ENCODE measurements at places on chromosomes 4 and X.

- no peak for DNase-seq
Observed at GRCh38 chr4:174209341-174209740, 74.1 kb downstream of the FBXO8 start.

GRCh38 chrX:109751698-109752097, 18.6 kb upstream of the ACSL4 start:
- no peak for DNase-seq

GRCh38 chr4:155510771-155511170, 134.0 kb upstream of the MAP9 start:
- DNase-seq, result no peak

- DNase-seq, result no peak
Observed at GRCh38 chr4:80576796-80577195, 241.3 kb downstream of the CFAP299 start.

- DNase-seq, result no peak
Observed at GRCh38 chr4:24040811-24041210, 151.0 kb upstream of the PPARGC1A start.

DNA sequence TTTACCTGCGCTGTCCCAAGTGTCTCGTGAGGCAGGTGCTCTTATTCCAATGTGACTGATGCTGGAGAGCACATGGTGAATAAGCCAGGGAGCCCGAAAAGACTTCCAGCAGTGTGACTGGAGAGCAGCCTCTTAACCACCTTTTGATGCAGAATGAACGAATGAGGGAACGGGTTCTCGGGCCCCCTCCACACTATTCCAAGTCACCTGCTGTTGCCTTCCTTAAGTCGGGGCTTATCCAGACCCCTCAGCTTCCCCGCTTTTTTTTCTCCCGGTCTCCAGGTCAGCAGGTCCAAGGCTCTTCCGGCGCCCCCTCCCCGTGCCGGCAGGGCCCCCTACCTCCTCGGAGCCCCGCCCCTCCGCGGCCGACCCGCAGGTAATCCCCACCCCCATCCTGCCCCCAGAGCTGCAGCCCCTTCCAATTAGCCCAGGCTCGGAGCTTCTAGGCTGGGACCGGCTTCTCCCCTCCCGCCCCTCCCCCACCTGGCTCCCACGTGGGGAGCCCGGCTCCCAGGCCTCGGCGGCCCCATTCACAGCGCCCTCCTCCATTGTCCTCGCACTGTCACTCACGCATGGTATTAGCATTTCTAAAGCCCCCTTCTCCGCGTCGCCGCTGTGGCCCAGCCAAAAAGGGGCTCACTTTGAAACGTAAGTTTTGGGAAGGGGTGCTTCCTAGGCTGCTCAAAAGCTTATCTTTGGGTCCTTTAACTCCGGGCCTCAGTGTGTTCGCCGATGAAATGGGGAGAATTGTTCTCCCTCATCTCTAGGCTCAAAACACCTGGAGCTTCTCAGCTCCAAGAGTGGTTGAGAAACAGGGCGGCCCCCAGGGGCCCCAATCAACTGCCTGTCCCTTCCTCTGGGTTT, 56.2 kb upstream of the PJA1 start:
- no peak for DNase-seq

DNA sequence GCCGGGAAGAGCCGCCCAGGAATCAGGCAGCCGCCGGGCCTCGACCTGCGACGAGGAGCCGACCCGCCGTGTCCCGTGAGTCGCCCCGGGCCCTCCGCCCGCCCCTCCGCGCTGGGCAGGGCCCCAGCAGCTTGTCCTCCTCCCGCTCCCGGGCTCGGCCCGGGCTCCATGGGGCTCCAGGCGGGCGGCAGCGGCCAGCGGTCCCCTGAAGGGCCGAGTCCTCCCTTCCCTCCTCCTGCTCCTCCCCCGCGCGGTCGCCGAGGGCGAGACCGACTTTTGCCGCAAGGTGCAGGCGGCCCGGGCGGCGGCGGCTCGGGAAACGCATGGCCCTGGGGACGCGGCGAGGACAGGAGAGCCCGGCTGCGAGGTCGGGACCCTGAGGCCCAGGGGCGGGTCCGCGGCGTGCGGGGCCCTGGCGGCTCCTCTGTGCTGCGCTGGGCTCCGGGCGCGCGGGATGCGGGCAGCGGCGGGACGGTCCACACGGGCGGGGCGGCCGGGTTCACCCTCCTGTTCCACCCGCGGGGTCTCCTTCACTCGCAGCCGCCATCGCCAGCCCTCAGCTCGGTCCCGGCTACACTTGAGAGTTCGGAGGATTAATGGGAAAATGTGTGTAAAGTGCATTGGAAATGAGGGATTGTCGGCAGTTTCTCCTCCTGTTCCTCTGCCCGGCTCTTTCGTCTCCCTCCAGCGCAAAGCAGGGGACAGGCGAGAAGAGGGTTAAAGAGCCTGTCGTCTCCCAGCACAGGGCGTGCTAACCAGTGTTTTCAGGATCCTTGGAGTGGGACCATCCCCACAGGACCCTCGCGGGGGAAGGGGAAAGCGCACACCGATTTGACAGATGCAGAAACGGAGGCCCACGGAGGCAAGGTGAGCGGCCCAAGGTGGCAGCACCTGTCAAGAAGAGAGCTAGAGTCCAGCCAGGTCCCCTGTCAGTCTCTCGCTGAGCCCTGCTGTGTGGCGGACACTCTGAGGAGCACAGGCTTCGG, 16.6 kb upstream of the ZNF718 start:
- DNase-seq, result no peak

DNA sequence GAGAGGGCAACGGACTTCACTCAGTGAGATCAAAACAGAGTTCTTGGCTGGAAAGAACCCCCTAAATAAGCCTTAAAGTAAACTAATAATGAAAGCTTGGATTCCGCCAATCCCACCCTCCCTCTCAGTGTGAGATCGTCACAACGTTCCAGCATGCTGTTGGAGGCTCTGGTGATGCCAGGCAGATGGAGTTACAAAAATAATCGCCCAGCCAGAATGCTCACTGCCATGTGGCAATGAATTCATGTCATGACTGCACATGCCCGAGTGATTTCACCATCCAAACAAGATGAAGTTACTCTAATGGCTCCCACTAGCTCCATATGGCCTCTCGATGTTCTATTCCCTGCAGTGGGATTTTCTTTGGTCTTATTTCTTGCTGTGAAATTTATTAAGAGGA, 248.0 kb downstream of the SPATA18 start:
- DNase-seq, result no peak

DNA sequence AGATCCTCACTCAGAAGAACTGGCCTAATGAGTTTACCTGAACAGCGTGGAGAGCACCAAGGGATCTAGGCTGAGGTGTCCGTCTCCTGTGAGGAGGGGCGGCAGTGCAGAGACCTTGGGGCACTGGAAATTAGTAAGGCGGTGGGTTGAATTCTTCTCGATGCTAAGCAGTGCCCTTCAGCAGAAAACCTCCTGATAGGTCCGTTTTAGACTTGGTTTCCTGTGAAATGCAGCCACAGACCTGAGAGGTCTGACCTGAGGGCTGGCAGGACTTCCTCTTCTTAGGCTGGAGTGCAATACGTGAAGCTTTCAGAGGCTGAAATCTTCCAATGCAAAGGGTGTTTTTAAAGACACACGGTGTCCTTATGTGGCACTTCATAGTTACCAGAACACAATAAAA, at the start of gene CLNK:
Gene CLNK (minus strand): TSS at position 138 of the 400 bp plus-strand sequence. CDS start 16,899 bp downstream, outside the sequence.
- no peak for DNase-seq

DNA sequence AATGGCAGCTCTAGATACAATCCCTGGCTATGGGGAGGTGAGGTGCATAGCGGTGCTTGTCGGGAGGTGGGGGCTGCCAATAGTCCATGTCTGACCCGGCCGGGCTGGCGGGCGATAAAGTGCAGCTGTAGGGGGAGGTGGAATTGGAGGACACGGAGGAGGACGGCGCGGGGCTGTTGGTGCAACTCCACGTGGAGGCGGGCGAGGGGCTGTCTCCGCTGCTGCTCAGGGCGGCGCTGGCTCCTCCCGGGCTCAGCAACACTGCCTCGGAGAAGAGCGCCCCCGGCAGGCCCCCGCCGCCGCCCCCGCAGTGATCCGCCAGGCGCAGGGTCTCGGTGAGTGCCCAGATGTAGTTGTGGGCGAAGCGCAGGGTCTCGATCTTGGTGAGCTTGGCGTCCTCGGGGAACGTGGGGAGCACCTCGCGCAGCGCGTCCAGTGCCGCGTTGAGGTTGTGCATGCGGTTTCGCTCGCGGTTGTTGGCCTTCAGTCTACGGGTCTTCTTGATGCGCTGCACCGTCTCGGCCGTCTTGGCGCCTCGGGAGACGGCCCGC, 1.3 kb downstream of the NEUROG2 start:
- no peak for DNase-seq

- DNase-seq, result no peak
Observed at GRCh38 chr4:111066887-111067286, 444.0 kb upstream of the PITX2 start.

- DNase-seq, result no peak
Observed at GRCh38 chrX:119622356-119623232, 16.4 kb upstream of the NKRF start.

- no peak for DNase-seq
Observed at GRCh38 chr4:106473515-106473914, 104.9 kb upstream of the GIMD1 start.

GRCh38 chr4:1989533-1990347, 19.0 kb downstream of the NELFA start:
- no peak for DNase-seq

DNA sequence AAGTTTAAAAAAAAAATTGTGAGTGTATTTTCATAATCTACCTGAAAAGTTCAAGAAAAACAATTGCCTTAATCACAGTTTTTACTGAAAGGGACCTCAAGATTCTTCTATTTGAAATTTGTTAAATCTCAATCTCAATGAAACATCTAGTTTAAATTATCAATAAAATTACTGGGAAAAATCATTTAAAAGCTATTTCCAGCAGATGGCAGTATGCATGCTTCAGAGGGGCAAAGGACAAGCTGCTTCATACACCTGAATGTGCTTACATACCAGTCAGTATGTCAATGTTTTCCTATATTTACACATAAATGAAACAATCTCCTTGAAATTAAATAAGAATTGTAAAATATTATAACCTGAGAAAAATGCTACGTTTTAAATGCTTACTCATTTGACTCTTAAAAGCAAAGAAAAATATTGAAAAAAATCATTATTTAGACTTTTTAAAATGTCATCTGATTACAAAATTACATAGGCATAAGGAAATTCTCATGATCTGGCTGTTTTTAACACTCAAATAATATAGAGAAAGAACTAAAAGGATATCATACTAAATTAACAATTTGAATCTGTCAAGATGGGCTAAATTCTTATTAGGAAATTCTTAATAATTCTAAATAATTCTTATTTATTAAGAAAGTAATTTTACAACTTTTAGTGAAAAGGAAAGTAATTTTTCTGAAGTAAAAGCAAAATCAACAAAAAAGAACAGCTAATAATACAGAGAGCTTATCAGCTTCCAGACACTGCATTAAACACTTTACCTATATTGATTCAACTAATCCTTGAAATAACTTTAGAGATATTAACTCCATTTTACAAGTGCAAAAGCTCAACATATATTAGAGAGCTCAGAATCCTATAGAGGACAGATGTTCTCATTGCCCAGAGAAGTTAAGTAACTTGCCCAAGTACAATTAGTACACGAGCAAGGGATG, 242.1 kb downstream of the ADAMTS3 start:
- no peak for DNase-seq

DNA sequence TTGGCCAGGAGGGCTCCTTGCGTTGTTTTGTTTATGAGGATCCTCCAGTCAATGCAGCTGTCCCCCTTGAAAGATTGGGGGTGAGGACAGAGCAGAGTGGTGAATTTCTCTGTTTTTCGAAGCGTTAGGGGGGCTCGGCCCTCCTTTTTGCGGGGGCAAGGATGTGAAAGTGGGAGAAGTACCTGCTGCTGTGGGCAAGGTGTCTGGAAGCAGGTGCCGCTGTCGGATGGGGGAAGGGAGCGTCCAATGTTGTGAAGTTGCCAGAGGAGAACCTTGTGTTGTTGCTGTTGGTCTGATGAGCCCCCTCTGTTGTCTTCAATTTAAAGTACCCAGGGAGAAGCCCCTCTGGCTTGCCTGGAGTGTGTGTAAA, 613 bp downstream of the GLRB start:
- no peak for DNase-seq

DNA sequence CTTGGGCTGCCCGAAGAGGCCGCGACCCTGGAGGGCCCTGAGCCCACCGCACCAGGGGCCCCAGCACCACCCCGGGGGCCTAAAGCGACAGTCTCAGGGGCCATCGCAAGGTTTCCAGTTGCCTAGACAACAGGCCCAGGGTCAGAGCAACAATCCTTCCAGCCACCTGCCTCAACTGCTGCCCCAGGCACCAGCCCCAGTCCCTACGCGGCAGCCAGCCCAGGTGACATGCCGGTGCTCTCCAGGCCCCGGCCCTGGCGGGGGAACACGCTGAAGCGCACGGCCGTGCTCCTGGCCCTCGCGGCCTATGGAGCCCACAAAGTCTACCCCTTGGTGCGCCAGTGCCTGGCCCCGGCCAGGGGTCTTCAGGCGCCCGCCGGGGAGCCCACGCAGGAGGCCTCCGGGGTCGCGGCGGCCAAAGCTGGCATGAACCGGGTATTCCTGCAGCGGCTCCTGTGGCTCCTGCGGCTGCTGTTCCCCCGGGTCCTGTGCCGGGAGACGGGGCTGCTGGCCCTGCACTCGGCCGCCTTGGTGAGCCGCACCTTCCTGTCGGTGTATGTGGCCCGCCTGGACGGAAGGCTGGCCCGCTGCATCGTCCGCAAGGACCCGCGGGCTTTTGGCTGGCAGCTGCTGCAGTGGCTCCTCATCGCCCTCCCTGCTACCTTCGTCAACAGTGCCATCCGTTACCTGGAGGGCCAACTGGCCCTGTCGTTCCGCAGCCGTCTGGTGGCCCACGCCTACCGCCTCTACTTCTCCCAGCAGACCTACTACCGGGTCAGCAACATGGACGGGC, 579 bp downstream of the ABCD1 start:
- no peak for DNase-seq

DNA sequence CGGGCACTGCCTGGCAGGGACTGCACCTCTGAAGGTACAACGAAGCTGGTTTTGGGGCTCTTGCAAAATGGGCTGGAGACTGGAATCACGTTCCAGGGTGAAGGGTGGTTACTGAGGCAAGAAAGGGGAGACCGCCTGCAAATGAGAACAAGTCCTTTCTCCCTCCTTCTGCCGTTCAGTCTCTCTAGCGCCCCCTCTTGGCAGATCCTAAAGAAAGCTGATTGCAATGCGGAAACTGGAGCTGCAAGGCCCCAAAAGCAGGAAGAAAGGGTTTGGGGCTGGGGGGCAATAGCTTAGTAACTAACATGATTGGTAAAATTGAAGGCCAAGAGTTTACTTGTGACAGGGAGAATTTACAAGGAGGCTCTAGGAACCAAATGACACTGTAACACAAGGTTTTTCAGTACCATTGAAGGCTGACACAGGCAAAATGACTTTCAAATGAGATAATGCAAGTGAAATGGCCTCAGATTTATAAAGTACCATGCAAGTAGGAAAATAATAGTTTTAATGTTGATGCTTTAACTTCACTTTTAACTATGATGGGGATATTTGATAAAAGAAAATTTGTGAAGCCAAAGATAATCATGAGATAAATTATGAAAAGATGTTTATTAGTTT, 222.7 kb upstream of the HAND2 start:
- no peak for DNase-seq

Data from thoracic aorta (tissue), 2 donors.